ENCODE measurements at places on chromosomes 6 and 20. TPM values are rescaled to one million over a fixed set of nuclear protein-coding genes. Genes with fewer than 3 reads are reported as not detected.
A peak's percentile ranks its signal among the peaks of the same experiment; 100 is the strongest.

GRCh38 chr6:61100072-61100471 is 1186.0 kb downstream of the KHDRBS2 start:
- no peak for DNase-seq

GRCh38 chr20:15069355-15069754 is 731.9 kb upstream of the FLRT3 start:
- DNase-seq, result no peak

DNA sequence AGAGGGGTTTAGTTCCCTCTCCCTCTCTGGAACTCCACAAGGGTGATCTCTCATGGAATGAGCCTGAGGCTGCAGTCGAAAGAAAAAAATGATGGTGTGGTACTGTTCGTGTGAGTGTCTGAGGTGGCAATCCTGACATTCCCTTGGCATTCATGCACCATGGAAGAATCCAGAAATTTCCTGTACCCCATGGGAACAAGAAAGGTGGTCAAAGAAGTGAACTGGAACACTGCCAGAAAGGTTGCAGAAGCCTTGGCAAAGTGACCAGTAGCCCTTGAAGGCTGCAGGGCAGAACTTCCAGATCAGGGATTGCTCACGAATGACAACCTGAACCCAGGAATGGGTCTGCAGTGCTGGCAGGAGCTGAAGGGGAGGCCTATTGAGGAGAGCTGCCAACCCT is 394.7 kb downstream of the CD83 start:
- DNase-seq, result no peak

DNA sequence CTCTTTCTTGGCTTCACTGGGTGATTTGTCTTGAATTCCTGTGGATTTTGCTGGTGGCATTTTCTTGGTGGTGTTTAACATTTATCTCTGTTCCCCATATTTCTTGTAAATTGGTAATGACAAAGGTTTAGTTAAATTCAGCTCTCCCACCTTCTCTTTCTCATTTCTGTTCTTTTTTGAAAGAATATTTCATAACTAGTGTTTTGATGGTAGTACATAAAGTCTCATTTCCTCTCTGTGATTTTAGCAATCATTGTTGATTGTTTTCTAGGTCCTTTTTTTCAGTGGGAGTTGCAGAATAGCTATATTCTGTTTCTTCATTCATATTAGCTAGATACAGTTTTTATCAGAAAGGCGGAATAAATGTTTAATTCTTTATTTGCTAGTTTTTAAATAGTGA is 73.1 kb downstream of the QKI start:
- DNase-seq, result no peak

DNA sequence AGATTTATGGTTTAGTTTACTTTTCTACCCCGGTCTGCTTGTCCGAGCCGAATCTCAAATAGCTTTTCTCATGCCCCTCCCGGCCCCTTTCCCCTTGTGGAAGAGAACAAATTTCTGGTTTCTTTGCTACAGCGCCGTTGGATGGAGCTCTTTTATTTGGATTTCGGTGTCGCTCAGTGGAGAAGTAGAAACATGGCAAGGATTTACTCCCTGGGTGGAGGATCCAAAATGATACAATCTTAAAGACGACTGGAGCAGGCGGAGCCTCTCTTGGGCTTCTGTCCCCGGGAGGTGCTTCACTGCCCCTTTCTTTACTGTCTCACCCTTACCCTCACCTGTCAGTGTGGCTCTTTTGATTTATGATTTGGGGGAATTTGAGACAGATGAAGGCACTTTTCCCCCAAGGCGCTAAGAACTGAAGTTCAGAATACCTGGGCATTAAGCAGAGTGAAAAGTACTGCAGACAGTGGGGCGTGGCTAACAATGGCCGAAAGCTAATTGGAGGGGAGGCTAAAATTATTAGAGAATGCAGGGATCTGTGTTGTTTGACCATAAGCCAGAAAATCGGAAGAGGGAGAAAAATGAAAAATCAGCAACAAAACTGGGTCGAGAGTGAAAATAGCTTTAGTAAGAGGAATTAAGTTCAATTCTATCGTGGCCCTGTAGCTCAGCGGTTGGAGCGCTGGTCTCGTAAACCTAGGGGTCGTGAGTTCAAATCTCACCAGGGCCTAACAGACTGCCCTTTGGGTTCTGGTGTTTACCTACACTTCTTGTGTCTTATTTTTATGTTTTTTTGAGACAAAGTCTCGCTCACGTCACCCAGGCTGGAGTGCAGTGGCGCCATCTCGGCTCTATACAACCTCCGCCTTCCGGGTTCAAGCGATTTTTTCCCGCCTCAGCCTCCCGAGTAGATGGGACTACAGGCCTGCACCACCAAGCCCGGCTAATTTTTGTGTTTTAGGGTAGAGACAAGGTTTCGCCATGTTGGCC is 145.1 kb upstream of the ZNF184 start:
- peak; percentile 81 for DNase-seq

- no peak for DNase-seq
Observed at GRCh38 chr6:124443541-124443940, 518.7 kb upstream of the RNF217 start.

DNA sequence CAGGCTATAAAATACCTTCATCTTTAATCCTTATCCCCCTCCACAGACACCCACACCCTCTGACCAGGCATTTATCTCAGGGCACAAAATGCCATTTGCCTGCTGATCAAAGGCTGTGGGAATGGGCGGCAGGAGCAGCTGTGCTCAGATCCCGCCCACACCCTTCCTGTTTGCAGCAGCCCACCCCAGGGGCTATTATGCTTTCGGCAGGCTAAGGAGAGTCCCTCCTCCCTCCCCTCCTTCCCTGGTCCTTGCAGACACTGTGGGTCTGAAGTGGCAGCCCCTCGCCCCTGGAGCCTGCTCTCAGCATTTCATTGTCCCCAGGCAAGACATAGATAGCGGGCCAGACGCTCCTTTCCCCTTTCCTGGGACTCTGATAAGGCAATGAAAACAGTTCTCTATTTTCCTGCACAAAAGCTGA is 220.8 kb upstream of the HEY2 start:
- no peak for DNase-seq

The MMUT gene
- total RNA-seq, result 12.2 TPM

The C6orf58 gene
- total RNA-seq, result 0.39 TPM

DNA sequence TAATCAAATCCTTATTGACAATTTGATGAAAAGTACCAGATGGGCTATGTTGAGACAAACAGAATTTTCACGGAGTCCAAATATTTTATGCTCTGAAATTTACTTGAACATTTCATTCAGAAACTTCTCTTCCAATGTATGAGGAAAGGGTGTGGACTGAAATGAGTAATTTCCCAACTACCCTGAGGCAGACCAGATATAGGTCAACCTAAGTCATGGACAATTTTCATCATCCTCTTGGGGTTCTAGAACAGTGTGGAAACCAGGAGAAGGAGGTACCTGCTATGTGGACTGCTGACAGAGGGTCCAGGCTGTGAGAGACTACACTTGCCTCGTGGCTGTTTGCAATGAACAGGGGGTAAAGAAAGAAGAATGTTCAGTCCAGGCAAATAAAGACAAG is 323.0 kb downstream of the ESR1 start:
- no peak for DNase-seq

The LY6G6D gene
- total RNA-seq, result not detected

DNA sequence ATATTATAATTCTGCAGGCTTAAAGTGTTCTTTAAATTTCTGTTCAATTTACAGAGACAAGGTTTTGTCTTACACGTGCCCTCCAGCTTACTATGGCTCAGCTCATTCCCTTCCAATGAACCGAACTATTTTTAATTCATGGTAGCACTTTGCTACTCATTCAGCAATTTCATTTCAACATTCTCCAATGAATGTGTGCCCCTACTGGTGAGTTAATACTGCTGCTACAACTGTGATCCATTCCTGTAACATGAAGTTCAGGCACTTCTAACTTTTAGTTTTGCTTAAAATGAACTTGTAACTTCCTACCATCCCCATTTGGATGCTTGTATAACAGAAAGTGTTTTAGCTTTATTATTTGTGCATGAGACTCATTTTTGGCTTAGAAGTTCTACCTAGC is 99.7 kb downstream of the F13A1 start:
- no peak for DNase-seq

The MROH8 gene
- 0.11 TPM for total RNA-seq

DNA sequence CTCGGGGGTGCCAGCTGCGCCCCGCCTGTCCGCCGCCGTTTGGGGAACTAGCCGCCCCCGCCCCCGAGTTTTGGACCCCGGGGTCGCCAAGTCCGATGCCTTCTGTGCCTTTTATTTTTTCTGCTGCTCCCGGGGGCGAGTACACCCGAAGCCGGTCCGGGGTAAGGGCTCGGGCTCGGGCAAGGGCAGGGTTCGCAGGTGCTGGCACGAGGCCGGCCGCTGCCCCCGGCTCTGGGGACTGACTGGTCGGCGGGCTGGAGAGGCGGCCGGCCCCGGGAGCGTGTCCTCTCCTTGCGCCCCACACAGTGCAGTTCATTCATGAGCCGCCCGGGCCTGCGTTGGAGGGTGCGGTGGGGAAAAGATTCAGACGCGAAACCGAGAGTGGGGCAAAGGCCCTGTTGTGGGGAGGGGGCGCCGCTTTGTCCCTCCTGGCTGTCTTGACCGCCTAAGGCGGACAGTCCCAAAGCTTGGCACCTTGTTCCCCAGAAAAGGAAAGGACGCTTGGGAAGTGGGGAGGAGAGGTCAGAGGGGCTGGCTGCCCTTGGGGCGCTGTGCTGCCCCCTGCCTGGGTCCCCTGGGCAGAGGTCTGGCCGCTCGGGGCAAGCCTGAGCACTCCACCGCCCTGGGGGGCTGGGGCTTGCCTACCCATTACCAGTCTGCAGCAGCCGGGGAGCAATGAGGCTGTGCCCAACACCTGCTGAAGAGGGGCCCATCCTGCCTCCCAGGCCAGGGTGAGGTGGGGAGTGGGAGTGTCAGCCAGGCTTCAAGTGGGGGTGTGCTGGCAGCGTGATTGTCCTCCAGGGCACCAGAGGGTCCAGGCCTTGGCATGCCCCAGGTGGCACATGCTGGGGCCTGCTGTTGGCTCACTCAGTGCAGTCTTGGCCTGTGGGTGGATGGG is 915 bp downstream of the TMEM63B start:
- DNase-seq, result peak; percentile 39

GRCh38 chr6:162068340-162068739 is 659.2 kb downstream of the PRKN start:
- no peak for DNase-seq

DNA sequence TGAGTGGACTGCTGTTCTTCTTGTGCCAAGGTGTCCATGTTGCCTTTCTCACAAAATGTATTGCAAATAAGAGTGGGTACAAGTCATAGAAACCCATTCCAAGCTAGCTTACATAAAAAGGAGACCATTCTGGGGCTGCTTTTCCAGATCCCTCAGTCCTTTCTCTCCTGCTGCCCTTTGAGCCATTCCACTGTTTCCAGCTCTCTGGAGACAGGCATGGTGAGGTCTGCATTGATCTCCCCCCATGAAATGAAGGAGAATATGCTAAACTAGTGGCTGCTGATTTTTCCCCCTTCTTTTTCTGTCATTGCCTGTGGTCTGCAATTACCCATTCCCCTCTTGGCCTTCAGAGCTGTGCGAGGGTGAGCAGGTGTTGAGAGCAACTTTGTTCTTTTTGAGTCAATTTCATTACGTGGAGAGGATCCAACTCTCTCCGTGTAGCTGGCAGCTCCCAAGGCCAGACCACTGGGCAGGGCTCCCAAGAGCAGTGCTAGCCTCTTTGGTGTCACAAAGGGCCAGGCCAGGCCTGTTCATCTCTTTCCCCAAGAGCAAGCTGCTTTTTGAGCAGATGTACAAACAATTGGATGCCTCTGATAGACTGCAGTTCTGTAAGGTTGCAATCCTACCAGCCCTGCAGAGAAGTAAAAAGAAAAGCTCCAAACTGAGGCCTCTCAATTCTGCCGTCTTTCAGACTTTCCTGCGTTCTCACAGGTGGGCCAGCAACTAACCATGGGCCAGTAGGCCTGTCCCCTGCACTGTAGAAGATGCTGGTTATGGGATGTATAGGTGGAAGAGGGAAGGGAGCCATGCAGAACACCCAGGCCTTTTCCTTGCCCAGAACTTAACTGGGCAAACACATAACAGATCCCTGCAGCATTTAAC is 96.1 kb upstream of the ARMC2 start:
- DNase-seq, result no peak

DNA sequence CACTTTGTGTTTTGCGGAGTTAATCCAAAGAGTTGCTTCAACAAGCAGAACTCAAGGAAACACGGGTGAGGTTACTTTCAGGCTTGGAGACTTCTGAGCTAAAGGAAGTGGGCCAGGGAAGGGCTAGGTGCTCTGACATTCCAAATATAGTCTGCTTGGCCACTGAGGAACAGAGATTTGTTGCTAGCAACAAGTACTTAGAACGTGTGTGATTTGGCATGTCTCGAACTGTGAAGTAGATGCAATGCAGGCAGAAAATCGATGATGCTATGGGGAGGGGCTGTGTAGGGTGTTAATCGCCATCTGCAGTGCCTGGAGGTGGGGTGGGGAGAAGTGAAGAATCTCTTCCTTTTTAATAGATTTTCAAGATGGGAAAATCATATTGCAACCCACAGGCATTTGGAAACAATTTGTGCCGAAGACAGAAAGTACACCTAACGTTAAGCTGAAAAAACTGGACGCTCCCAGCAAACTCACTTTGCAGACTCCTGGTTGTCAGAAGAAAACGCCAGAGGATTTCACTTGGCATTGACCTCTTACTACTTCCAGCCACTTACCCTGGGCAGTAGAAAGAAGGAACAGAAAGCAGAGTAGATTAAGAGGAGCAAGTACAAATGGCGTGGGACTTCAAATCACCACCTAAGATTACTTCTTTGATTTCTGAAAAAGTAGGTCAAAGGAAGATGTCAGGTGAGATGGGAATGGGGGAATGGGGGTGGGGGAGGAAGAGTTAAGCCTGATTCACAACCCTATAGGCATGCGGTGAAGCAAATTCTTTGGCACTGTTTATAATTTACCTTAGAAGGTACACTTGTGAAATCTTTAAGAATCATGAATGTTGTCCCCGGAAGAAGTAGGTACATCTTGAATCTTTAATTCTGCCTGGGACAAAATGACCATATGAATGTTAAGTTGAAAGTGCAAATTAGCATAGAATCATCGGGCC is 314.1 kb downstream of the CD83 start:
- DNase-seq, result no peak

GRCh38 chr20:50376888-50377459 is 133.2 kb upstream of the PTPN1 start:
- peak; percentile 60 for DNase-seq
